Activated CD4-positive, alpha-beta memory T cell treated with anti-CD3 and anti-CD28 coated beads, Interleukin-2, amount 10 ng/mL, durations not matched to agents 7 days and 5 days (primary cell): ENCODE measurements at places on chromosomes 7 and 10. TPM values are rescaled to one million over a fixed set of nuclear protein-coding genes. Genes with fewer than 3 reads are reported as not detected.

DNA sequence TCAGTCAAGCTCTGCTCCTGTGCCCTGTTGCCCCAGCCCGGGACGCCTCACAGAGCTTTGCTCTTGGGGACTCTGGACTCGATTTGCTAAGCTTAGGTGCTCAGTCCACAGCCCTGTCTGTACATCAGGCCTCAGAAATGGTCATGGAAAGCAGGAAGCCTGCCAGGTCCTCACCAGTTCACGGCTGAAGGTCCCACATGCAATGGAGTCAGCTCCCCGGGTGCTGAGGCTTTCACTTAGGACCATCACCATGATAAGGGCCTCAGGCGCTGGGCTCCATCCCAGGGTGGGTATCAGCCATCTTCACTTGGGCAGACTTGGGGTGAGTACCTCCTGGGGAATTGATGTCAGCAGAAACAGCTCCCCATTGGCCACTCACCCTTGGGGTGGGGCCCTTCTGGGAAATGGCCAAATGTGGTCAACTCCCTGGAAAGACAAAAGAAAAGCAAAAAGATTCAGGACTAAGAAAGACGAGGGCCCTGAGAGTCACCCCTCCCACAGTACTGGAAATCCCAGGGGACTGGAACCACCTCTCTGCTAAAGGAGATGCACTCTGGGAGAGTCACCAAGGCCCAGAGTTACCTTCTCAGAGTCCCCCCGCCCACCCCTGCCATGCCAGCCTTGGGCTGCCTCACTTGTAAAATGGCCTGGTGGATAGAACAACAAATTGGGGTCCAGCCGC, 37.6 kb downstream of the FAM53B start:
- H3K4me1 ChIP-seq: peaks cover 95% of the 10 kb centered on the region
- H3K27me3 ChIP-seq: no peaks in the 10 kb centered on the region
- no peak for DNase-seq
- no peak overlapping the region for H3K4me3 ChIP-seq

GRCh38 chr7:86199881-86200614, 443.7 kb upstream of the GRM3 start:
- H3K27me3 ChIP-seq: no peaks in the 10 kb centered on the region
- H3K4me1 ChIP-seq: no peaks in the 10 kb centered on the region
- DNase-seq: no peak
- no peak overlapping the region for H3K27ac ChIP-seq

DNA sequence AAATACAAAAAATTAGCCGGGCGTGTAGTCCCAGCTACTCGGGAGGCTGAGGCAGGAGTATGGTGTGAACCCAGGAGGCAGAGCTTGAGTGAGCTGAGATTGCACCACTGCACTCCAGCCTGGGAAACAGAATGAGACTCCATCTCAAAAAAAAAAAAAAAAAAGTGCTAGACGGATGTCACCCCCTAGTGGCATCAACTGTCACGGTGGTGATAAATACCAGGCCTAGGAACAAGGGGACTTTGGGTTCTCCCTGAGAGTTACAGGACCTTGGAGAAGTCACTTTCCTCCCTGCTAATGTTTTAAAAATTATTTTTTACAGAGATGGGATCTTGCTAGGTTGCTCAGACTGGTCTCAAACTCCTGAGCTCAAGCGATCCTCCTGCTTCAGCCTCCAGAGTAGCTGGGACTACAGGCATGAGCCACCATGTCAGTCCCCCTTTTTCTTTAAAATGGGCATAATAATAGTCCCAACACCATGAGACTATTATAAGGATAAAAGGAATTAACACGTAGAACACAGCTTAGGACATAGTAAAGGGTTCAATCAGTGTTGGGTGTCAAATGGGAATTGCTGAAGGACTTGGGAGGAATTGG, 2.6 kb upstream of the TMEM130 start:
- H3K4me3 ChIP-seq: no peak overlapping the region
- peaks cover 19% of the 10 kb centered on the region for H3K27me3 ChIP-seq
- peak; percentile 29 for DNase-seq

DNA sequence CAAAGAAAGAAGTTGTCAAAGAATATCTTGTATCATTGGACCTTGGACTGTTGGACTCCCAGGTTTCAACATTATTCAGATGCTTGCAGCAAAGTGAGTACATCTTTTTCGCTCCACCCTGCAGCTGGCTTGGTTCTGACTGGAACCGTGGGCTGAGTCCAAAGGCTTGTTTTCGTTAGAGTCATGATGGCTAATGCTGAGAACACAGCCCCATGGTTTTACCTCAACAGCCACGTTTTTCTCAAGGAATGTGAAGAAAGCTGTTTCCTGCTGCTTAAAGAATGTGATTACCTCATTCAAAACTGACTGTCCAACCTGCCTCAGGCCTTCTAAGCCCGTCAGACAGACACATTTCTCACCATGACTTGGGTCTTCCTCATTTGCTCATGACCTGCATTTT, 69.5 kb downstream of the STEAP1B start:
- H3K27ac ChIP-seq: no peak overlapping the region
- H3K4me3 ChIP-seq: no peak overlapping the region
- peaks cover 3% of the 10 kb centered on the region for H3K4me1 ChIP-seq
- H3K36me3 ChIP-seq: no peaks in the 10 kb centered on the region
- peaks cover 3% of the 10 kb centered on the region for H3K27me3 ChIP-seq
- no peak for DNase-seq

DNA sequence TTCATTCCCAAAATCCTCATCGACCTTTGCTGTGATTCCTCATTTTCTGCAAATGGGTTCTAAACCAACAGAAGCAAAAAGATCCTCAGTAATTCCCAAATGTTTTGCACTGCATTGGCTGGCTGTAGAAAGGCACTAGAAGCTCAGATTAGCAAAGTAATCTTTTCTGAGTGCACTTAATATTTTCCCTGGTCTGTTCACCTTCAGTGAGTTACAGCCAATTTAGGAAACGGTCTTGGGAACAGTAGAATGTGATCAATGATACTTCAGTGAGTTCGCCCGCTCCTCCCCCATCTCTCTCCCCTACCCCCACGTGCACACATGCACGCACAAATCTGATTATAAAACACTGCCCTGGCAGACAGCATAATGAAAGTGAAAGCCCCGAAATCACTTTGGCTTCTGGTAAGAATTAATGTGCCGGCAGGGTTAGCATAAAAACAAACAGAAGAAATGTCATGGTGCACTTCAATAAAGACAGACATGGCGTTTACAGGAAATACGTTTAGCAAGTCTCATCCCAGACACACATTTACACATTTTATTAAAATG, 201.3 kb upstream of the CDCA7L start:
- DNase-seq: no peak
- H3K36me3 ChIP-seq: no peaks in the 10 kb centered on the region
- no peak overlapping the region for H3K27ac ChIP-seq
- no peak overlapping the region for H3K4me3 ChIP-seq
- H3K27me3 ChIP-seq: peaks cover 9% of the 10 kb centered on the region

GRCh38 chr7:107103369-107103768, 58.9 kb downstream of the PRKAR2B start:
- peak; percentile 19 for DNase-seq
- no peak overlapping the region for H3K27ac ChIP-seq
- H3K4me3 ChIP-seq: no peak overlapping the region
- H3K36me3 ChIP-seq: no peaks in the 10 kb centered on the region
- H3K4me1 ChIP-seq: peaks cover 3% of the 10 kb centered on the region

DNA sequence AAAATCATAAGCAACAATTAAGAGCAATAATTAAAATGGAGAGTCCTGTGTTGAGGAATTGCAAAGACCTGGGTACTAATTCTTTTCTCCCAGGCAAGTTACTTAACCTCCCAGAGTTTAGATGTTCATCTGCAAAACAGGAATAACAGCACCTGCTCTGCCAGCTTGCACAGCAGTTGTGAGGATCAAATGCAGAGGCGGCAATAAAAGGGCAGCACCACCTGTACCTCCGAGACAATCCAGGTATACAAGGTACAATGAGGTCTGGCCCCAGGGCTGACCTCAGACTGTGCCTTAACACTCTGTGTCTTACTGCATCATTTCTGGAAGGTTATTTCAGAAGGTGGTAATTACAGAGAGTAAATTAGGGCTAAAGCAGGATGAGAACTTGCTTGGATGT, 14.5 kb upstream of the FAM204A start:
- DNase-seq: no peak
- no peaks in the 10 kb centered on the region for H3K36me3 ChIP-seq
- no peak overlapping the region for H3K27ac ChIP-seq
- H3K4me3 ChIP-seq: no peak overlapping the region
- H3K27me3 ChIP-seq: peaks cover 24% of the 10 kb centered on the region

DNA sequence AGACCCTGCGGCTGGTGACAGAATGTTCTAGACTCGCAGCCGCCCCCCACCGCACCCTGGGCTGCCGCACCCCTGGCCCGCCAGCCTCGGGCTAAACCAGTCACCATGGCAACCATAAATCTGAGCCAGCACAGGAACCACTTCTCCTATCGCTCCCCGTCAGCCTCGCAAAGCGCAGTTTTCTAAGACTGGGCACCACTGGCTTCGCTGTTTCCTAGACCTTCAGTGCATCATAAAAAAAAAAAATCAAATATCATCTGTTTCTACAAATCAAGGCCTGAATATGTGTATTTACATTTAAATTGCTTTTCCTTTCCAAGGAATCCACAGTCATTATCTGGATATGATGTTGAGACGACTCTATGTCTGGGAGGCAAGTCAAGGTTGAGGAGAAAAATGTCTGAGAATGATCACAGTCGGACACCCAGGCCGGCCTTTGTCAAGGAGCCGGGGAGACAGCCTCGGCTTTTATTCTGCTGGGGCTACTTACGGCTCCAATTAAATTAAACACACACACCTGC, 99.9 kb downstream of the PTPRN2 start:
- no peaks in the 10 kb centered on the region for H3K4me1 ChIP-seq
- no peaks in the 10 kb centered on the region for H3K27me3 ChIP-seq
- no peak for DNase-seq
- H3K27ac ChIP-seq: no peak overlapping the region

DNA sequence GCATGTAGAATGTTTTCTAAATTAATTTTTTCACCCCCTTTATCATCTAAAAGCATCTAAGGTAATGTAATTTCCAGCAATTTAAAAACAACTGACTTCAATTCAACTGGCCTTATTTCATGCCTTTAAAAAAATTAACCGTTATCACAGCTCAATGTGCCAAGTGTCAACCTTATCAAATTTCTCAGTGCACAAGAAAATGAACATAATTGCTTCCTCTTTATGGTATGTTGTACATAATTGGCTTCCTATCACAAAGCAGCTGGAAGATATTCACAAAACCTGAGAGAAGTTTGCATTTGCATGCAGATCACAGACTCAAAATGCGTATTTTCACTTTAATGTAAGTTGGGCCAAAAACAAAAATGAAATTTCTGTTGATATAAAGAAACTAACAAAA, 966.4 kb downstream of the GRM8 start:
- H3K27me3 ChIP-seq: no peaks in the 10 kb centered on the region
- H3K4me1 ChIP-seq: no peaks in the 10 kb centered on the region
- no peak for DNase-seq
- H3K27ac ChIP-seq: no peak overlapping the region

DNA sequence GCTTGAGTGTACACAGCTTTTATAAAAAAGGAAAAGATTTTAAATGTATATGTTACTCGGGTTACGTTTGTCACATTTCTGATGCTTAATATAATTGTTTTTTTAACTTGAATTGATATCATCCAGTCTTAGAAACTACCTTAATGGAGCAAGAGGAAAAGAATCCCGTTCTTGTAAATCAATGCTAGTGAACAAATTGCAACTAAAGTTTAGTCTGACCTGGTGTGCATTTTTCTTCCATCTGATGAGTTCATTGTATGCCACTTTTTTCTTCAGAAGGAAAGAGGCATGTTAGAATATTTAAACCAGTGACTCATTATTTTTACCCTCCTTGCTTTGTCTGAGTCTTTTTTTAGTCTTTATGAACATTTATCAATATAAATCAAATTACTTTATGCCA, 34.7 kb downstream of the NET1 start:
- H3K27ac ChIP-seq: peak overlapping the region; percentile 76
- H3K27me3 ChIP-seq: no peaks in the 10 kb centered on the region
- no peak for DNase-seq
- H3K4me1 ChIP-seq: peaks cover 62% of the 10 kb centered on the region

DNA sequence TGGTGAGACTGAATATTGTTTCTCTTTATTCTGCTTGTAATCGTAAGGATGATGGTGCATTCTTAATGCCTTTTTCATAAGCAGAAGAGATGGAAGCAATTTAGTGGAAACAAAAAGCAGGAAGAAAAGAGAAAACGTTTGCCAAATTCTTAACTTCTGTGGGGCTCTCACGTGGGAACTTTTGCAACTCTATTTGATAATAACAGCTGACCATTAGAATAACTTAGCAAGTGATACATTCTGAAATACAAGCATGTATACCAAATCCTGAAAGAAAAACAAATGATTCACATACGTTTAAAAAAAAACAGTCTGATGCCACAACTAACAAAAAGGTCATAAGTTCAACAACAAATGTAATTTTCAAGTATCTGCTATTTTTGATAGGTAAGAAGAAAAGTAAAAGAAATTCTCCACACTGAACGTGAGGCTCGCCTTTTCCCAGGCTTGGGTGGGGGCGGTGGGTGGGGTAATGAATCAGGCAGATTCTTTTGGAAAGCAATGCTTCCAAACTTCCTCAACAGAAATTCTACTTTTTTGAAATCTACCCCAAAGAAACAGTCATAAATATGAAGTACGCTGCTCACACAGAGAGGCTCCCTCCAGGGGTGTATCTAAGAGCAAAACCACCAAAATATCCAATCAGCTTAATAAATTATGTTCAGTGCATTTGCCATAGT, 446.2 kb upstream of the MGMT start:
- H3K36me3 ChIP-seq: no peaks in the 10 kb centered on the region
- H3K27ac ChIP-seq: no peak overlapping the region
- DNase-seq: no peak

- DNase-seq: no peak
- no peaks in the 10 kb centered on the region for H3K36me3 ChIP-seq
- no peaks in the 10 kb centered on the region for H3K27me3 ChIP-seq
- H3K27ac ChIP-seq: no peak overlapping the region
- H3K4me3 ChIP-seq: no peak overlapping the region
Measured at GRCh38 chr7:41536873-41537665, 165.8 kb downstream of the INHBA start.

DNA sequence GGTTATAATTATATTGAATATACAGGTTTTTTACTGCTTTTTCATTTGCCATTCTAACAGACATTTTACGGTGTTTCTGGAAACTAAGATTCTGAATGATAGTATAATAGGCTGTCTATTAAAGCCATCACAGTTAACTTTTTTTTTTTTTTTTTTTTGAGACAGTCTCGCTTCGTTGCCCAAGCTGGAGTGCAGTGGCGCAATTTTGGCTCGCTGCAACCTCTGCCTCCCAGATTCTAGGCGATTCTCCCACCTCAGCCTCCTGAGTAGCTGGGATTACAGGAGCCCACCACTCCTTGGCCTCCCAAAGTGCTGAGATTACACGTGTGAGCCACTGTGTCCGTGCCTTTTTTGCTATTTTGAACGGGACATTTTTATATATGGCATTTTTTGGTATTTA, 4.4 kb downstream of the TDRD1 start:
- peaks cover 12% of the 10 kb centered on the region for H3K27me3 ChIP-seq
- H3K4me1 ChIP-seq: peaks cover 4% of the 10 kb centered on the region
- no peaks in the 10 kb centered on the region for H3K36me3 ChIP-seq
- no peak overlapping the region for H3K4me3 ChIP-seq

The NKX1-2 gene
- total RNA-seq: not detected

The TMEM229A gene
- total RNA-seq: not detected

The FOXI2 gene
- total RNA-seq: not detected

The IL15RA gene
- total RNA-seq: 22.1 TPM

The RTKN2 gene
- total RNA-seq: 6.6 TPM

The SAP25 gene
- total RNA-seq: 29.1 TPM

The GPNMB gene
- total RNA-seq: 0.38 TPM
